Right atrium auricular region (tissue), 2 donors: ENCODE measurements at places on chromosomes 4 and X. TPM values are rescaled to one million over a fixed set of nuclear protein-coding genes. Genes with fewer than 3 reads are reported as not detected.

GRCh38 chr4:74466242-74466641 lies 21.3 kb downstream of the AREG start:
- H3K4me1 ChIP-seq = no peaks in the 10 kb centered on the region
- no peak for DNase-seq
- H3K27ac ChIP-seq = no peak overlapping the region
- H3K4me3 ChIP-seq = no peak overlapping the region

- H3K27ac ChIP-seq = no peak overlapping the region
- H3K27me3 ChIP-seq = no peaks in the 10 kb centered on the region
- no peaks in the 10 kb centered on the region for H3K4me1 ChIP-seq
Measured at GRCh38 chrX:267771-268261, 13.4 kb upstream of the PLCXD1 start.

DNA sequence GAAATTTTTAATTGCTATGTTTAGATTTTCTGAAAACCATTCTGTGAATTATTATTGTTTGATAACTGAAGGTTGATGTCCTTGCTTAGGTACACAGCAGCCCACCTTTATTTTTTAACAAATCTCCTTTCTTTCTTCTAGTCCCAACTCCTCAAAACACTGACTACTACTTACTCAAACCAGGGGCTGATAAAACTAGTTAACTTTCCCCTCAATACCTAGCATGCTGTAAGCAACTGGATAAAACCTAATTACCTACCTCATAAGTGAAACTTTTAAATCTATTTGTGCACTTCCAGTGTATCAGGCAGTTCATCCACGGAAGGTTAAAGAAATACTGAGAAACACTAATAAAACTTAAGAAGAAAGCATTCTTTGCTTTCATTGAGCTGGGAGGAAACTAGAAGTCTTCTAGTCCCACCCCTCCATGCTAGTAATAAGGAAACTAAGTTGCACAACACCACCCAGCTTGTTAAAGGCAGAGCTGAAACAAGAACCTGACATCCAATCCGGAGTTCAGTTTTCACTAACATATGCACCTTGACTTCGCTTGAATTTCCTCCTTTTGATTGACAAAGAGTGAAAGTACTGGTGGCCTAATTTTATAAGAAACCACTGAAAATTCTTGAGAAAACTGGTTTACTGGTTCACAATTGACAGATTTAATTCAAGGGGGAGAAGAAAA lies 180.2 kb upstream of the TET2 start:
- no peaks in the 10 kb centered on the region for H3K4me1 ChIP-seq
- H3K27me3 ChIP-seq = no peaks in the 10 kb centered on the region
- H3K36me3 ChIP-seq = no peaks in the 10 kb centered on the region
- H3K4me3 ChIP-seq = no peak overlapping the region
- no peak overlapping the region for H3K27ac ChIP-seq
- no peak for DNase-seq

GRCh38 chrX:53190363-53190960 lies 34.5 kb downstream of the KDM5C start:
- H3K27me3 ChIP-seq = no peaks in the 10 kb centered on the region
- no peak overlapping the region for H3K4me3 ChIP-seq
- H3K4me1 ChIP-seq = no peaks in the 10 kb centered on the region
- no peak overlapping the region for H3K27ac ChIP-seq

PRKX gene
- 7.4 TPM for total RNA-seq
